Activated CD4-positive, CD25-positive, alpha-beta regulatory T cell (primary cell): ENCODE measurements at places on chromosomes 3 and 15.

DNA sequence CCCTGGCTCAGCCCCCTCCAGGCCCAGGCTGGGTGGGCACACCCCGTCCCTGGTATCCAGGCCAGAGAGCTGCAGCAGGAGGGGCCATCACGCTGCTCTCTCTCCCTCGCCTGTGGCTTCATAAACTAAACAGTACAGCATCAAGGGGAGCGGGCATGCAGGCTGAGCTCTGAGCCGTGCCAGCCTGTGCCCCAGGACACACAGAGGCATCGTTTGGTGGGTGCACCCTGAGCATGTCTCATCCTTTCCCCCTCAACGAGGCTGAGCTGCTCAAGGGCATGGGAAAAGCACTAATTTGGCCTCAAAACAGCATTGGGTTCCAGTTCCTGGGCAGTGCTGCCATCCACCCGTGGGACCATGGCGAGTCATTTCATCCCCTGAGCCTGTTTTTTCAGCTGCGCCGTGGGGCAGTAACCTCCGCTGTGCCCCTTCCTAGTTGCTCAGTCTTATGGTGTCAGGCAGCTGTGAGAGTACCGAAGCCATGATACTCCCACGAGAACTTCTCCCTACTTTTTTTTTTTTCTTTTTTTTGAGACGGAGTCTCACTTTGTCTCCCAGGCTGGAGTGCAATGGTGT is 79.6 kb downstream of the CPN2 start:
- DNase-seq: no peak

DNA sequence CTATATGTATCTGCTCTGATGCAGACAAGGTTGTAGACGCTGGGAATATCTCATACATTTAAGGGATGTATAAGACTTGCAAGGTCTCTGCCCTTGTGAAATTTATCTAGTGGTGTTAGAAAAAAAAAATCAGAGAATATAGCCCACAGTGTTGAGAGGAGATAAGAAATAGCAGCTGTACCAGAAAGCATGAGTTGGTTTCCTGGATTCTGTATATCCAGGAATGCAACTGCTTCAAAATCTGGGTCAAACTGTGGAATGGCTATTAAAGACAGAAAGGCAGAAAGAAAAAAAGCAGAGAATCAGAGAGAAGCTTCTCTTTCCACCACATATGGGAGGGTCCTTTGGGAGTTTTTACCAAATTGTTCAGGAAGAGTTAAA is 1.5 kb upstream of the TMEM212 start:
- no peak for DNase-seq

- no peak for DNase-seq
These were observed 36.8 kb downstream of the VGLL4 start for GRCh38 chr3:11606865-11607440.

DNA sequence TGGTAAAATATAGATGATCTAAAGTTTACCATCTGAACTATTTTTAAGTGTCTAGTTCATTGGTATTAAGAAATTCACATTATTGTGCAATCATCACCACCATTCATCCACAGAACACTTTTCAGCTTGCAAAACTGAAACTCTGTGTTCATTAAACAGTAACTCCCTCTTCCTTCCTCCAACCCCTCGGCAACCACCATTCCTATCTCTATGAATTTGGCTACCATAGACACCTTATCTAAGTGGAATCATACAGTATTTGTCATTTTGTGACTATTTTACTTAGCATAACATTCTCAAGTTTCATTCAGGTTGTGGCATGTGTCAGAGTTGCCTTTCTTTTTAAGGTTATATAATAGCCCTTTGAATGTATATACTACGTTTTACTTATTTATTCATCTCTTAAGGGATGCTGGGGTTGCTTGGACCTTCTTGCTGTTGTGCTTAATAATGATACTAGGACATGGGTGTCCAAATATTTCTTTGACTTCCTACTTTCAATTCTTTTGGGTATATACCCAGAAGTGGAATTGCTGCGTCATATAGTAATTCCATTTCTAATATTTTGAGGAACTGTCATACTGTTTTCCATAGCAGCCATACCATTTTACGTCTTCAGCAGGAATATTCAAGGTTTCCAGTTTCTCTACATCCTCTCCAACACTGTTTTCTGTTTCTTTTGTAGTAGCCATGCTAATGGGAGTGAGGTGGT is 20.9 kb downstream of the KAT2B start:
- no peak for DNase-seq

DNA sequence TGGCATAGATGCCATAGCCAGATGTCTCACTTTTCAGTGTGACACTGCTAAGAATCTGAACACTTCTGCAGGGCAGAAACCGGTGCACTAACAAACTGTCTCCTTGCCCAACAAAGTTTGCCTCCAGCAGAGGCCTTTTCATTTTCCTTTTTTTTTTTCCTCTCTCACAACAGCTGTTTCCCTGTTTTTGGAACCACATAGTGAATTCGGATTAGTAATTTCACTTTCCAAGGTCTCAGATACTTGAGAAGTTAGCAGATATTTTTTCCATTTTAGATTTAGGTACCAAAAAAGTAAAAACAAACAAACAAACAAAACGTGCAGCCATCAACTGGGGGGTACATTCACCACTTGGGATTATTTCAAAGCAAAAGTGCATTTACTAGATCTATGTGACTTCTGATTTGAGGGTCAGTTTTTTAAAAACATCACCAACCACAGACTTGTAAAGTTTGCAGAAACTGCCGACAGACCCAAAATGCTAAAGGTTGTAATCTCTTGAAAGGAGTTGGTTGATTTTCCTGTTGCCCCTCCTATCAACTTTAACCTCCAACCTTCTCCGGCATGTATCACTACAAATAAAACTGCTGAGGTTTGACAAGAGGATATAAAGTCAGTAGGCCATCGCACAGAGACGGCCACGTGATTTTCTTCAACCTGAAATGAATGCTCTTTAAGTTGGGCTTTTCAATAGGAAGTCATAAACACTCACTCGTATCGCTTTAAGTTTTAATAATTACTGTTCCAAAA is 169.1 kb downstream of the CDIN1 start:
- no peak for DNase-seq

DNA sequence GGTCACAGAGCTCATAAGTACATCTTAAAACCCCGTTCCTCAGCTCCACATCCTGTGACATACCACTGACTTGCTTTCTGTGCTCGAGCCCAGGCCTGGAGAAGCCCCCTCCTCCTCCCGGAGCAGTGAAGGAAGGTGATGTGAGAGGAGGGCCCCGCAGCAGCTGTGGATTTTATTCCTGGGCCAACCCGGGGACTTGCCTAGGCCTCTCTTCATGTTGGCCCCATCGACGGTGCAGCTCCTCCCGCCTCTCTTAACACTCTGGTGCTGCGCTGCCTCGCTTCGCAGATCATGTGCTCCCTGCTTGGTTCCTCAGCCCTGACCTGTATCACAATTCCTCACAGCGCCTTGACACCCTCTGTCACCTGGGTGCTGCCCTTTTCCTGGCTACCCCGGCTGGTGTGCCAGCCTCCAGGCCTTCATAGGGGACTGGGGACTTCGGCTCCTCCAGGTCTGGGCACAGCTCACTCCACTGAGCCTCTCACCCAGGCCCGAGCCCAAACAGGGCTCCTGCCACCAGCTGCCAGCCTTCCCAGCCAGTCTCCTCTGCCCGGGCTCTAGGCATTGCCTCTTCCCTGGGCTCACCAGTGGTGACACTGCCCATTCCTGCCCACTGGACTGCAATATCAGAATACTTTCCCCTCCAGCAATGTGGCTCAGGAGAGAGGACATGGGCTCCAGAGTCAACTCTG is 21.5 kb downstream of the MAGEF1 start:
- no peak for DNase-seq

DNA sequence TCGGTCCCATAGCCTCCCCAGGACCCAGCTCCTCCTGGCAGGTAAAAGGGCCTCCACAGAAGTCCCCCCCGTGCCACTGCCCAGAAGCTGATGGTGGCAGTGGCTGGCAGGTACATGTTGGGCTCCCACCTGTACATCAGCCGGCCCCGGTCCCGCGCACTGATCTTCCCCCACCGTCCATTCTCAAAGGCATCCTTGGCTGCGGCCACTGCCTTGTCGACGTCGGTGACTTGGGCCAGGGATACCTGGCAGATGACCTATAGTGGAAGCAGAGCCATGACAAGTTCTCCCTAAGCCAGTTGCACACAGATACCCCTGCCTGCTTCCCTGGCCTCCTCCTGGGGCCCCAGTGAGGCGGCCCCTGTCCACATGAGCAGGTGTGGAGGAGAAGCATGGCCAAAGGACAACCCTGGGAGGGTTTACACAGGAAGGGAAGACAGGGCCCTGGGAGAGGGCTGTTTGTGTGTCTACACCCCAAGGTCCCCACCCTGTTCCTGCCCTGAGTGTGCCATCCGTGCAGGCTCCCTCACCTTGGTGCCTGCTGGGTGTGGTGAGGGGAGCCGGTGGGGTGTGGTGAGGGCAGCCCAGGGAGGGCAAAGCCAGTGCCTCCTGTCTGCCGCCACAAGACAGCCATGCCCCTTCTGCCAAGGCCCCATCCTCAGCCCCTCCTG is 44.8 kb downstream of the ALDH1L1 start:
- no peak for DNase-seq

DNA sequence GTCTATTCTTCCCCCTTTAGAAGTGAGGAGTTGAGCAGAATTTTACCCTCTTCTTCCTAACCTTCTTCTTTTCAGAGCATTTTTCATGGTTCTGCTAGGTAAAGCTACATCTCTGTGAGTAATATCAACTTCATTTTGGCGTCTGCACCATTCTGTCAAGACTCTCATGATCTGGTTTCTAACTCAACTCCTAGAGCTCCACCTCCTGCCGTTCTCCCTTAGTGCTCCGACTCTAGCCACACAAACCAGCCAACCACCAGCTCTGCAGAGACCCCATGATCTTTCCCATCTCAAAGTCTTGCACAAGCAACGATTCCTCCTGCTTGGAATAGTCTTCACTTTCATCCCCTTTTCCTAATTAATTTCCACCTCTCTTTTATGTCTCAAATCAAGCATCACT is 193.9 kb upstream of the TMC3 start:
- no peak for DNase-seq

DNA sequence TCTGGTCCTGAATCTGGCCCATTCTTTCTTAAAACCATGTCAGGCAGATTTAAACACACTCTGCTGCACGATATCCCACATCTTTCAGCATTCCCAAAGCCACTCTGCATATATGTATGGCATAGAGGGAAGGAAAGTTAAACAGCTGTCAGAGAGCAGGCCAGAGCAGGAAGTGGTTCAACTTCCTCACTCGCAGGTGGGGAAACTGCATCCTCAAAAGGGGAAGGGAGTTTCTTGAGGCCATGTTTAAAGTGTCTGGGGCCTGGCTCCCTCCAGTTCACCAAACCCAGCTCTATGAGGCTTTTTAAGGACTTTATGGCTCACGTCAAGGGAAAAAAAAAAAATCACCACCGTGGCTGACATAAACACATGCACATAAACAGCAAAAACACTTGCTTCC is 123.1 kb downstream of the OPA1 start:
- DNase-seq: no peak

DNA sequence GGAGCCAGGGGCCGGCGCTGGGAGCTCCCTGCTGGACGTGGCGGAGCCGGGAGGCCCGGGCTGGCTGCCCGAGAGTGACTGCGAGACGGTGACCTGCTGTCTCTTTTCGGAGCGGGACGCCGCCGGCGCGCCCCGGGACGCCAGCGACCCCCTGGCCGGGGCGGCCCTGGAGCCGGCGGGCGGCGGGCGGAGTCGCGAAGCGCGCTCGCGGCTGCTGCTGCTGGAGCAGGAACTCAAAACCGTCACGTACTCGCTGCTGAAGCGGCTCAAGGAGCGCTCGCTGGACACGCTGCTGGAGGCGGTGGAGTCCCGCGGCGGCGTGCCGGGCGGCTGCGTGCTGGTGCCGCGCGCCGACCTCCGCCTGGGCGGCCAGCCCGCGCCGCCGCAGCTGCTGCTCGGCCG is 1.5 kb downstream of the SMAD6 start:
- no peak for DNase-seq

DNA sequence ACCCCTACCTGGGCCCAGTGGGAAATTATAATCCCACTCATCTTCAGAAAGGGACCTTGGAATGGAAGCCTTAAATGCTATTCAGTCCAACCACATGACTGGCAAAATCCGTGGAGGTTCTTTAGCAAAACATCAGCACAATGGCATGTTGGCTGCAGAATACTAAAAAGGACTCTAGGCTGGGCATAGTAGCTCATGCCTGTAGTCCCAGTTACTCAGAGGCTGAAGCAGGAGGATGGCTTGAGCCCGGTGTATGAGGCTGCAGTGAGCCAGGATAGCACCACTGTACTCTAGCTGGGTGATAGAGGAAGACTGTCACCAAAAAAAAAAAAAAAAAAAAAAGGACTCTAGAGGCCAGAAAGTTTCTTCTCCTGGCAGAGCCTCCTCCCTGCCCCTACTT is 60.6 kb upstream of the RYK start:
- DNase-seq: no peak

DNA sequence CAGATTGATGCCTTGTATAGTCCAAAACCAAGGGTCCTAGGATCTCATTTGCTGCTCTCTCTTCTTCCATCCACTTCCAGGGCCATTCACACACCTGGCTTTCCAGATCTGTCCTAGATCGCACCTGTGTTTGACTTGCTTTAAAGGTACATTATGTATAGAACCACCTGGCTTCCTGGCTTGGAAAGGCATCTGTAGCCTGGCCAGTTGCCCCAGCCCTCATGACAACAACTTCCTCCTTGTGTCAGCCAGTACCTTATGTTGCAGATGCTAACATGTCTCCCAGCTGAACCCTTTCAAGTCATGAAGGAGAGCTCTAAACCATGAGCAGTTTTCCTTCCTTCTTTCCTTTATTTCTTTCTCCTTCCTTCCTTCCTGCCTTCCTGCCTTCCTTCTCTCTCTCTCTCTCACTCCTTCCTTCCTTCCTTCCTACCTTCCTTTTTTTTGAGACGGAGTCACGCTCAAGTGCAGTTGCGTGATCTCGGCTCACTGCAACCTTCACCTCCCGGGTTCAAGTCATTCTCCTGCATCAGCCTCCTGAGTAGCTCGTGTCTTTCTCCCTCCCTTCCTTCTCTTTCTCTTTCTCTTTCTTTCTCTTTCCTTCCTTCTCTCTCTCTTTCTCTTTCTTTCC is 2.5 kb upstream of the HTR3C start:
- DNase-seq: no peak

DNA sequence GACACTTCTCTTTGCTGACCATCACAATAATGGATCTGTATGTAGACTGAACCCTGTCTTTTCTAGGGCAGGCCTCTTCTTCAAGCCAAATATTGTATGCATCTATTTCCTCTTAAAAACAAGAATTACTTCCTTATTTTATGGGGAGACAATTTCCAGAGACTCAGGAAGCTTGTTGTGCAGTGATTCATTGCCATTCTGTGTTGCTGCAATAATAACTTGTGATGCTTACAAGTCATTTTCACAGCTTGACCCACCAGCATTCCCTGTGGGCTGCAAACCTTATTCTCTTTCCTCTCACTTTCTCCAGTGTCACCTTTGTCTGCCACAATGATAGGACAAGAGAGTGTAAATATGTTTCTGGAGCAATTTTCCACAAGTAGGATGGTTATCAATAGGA is 276.7 kb upstream of the SGO1 start:
- DNase-seq: no peak

DNA sequence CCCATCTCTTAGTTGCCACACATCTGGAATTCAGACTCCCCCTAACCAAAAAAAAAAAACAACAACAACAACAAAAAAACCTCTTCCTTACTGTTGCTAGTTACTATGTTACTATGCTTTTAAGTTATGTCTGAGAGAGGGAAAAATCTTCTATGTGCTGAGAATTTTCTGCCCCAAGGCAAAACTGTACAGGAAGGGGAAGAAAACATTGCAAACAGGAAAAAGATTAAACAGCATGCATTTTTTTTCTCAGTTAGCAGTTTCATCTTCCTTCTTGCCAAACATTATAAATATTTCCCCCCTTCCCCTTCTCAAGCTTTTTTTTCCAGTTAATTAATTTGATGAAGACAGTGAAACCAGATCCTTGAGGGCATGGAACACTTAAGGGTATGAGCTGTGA is 1.1 kb upstream of the CD200R1 start:
- no peak for DNase-seq
